ENCODE measurements at places on chromosomes 7 and 10. TPM values are rescaled to one million over a fixed set of nuclear protein-coding genes. Genes with fewer than 3 reads are reported as not detected.

The NYAP1 gene
- 18.2 TPM for total RNA-seq

The TUBB8 gene
- not detected for total RNA-seq

- no peak for DNase-seq
These were observed 128.1 kb upstream of the SAMD8 start for GRCh38 chr10:74983383-74983782.

DNA sequence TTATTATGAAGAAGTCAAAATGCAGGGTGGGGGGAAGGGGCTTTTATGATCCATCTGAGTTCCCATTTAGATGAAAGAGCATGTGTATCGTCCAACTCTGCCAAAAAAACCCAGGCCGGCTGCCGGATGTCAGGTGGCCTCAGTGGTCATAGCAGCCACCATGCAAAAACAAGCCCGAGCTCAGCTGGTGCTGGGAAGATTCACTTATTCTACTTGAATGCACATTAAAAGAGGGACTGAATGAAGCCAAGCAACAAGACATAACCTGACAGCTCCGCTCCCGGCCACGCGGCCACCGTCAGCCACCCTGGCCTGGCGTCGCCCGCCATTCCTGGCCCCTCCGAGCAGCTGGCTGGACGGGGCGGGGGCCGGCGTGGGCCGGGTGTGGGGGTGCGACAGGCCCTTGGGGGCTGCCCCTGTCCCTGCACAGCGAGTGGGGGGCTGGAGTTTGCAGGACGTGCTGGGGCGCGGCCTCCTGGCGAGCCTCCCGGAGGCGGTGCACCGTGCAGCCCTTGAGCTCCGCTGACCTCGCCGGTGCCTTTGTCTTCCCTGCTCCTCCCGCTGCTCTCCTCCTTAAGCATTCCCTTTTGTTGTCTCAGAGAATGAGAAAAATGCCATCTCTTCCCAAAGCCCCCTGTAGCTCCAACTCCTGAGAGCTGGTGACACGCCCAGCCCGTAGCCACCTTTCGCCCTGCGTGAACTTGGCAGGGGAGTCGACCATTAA is 67.8 kb downstream of the EBF3 start:
- peak; percentile 72 for DNase-seq

DNA sequence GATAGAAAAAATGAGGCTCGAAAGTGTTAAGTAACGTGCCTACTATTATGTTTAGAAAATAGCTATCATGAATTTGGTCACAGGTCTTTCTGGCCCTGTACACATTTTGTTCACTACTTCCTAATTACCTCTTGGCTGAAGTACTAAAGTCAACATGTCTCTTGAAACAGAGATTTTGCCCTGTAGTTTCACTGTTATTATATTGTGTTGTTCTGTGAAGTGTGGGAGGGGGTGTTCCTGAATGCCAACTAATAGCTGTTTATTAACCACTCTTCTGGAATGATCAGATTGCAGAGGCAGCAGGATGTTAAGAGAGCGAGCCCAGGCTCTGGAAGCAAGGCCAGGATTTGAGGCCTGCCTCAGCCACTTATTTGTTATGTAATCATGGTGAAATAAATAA is 72.1 kb downstream of the RNF133 start:
- no peak for DNase-seq

GRCh38 chr10:132810141-132810806 is 24.3 kb upstream of the NKX6-2 start:
- DNase-seq, result no peak

- DNase-seq, result peak; percentile 6
These were observed 39.7 kb upstream of the TEX47 start for GRCh38 chr7:88835147-88835728.

GRCh38 chr7:100407285-100408180 is 21.0 kb downstream of the ZCWPW1 start:
- DNase-seq, result peak; percentile 84

DNA sequence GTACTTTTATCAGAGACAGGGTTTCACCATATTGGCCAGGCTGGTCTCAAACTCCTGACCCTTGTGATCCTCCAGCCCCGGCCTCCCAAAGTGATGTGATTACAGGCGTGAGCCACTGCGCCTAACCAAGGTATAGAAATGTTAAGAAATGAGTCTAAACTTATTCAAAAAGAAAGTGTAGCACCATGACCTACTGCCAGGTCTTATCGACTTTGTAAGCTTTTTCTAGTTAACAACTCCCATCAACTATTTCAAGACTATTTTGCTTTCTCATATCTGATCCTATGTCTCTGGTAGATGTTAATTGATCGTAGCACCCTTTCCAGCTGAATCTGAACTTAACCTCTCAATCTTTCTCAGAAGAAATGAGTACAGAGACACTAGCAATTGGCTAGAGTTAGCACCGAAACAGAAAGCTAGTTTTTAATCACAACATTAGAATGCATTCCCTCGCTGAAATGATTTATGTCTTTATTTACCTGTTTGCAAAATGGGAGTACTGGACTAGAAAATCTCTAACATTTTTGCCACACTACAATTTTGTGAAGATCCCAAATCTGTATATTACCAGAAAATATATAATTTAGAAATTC is 114.0 kb upstream of the HGF start:
- DNase-seq, result no peak

DNA sequence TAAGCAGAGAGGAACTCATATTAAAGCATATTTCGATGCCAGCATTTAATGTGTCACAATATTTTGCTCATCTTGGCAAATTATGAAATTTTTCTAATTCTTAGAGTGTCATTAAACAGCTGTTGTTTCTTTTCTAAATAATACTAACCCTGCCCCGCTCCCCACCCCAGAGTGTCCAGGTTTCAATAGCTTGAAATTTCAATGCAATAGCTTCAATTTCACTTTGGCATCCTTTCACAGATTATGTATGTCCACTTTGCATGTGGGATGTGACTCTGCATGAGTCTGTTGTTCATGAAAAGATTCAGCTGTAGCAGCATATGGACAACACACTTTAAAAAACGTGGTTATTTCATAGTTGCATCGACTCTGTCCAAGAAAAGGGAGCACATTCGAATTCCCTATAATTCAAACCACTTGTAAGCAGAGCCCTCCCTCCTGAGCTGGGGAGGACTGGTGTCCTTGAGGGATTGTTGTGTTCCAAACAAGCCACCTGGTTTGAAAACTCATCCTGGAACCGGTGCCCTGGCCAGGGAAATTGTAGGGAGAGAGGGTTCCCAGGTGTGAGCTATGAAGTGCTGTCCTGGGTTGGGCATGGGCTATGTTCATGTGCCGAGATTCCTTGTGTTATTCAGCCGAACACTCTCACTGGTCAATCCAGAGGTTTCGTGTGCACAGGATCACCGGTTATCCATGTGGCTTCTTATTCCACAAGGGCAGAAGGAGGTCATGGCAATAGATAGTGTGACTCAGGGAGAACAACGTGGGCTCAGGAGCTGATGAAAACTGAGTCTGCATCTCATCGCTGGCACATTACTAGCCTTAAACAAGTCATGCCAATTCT is 64.6 kb upstream of the CREB5 start:
- DNase-seq, result peak; percentile 8

- DNase-seq, result peak; percentile 8
These were observed 100.2 kb downstream of the MMRN2 start for GRCh38 chr10:86857128-86857721.

DNA sequence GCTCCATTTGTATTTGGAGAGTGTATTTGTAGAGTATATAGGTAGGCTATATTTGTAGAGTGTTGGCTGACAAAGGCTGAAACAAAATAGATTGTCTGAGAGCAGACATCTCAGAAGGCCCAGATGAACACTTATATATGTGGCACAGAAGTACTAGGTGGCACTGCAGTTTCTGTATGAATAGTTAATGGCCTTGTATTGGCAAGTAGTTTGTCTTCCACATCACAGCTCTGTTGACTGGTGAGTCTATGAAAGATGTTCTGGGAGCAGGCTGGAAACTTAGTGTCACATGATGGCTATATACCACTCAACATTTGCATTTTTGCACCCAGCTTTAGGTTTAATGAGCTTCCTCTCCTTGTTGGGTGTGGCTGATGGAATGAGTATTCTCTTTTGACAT is 51.9 kb downstream of the CCNY start:
- DNase-seq, result no peak

DNA sequence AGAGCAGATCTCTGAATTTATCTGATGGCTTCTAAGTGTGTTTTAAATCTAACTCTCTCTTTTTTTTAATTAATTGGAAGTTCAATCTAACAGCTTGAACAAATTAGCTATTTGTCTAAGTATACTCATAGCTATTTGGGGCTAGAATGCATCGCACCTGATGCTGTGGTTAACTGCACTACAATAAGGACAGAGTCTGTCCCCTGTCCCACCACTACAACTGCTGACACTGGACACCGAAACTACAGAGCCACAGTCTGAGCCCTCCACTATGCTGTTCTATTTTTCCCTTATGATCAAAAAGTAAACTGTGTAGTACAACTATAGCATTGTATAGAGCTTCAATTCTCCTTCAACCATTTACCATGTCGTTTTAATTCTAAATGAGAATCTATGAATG is 89.4 kb upstream of the AHR start:
- no peak for DNase-seq

All from cerebellum (tissue), 4 donors.